Stimulated activated CD8-positive, alpha-beta memory T cell treated with anti-CD3 and anti-CD28 coated beads, Interleukin-7, amount 100 ng/mL, for 1 hour (primary cell): ENCODE measurements at places on chromosomes 7 and 10.

DNA sequence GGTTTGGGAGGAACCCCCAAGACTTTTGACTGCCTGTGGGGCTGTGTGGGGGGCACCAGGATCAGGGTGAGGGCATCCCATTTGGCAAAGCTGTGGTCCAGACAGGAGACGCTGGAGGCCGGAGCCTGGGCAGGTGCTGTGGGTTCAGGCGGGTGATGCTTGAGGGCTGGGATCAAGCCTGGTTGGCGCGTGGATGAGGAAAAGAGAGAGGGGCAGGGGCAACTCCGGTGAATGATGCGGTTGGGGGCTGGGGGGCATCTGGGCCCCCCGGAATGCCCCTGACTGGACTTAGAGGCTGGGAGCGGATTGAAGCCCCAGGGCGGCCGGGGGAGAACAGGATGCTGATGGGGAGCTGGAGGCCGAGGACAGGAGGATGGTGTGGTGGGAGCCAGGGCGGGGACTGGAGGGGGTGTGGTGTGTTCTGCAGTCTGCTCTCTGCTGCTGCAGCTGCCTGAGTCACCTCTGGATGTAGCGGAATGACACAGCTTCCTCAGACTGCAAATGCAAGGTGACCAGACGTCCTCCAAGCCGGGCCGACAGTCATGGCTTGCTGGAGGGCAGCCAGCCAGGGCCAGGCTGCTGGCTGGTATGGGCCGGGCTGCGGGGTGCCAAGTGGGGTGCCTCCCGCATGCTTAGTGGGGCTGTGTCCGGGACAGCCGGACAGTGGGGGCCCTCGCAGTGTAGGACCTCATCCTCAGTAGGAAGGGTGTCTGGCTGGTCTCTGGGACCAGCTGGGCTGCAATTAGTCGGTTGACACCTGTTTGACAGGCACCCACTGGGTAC lies 3.2 kb downstream of the MAFK start:
- DNase-seq: no peak

DNA sequence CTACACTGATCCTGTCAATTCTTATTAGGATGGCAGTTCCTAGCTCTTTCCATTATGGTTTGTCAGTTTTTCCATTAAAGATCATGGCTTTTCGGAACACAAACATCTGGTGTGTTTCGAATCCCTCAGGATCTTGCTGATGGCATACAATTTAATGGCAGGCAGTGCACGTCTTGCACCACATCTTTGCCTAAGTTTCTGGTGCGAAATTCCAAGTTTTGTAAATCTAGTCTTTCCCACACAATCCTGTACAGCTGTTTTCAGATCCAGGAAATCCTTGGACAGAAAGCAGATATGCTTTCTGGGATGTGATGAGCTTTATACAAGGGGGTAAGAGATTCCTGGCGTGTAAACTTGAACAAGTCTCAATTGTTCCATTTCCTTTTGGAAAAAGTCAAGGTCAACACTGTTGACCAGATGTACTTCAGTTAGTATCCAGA lies 224.3 kb upstream of the PHYHIPL start:
- no peak for DNase-seq

GRCh38 chr10:29130190-29130673 lies 158.6 kb upstream of the LYZL1 start:
- no peak for DNase-seq

- no peak for DNase-seq
Measured at GRCh38 chr7:40700653-40701421, 566.0 kb downstream of the SUGCT start.

DNA sequence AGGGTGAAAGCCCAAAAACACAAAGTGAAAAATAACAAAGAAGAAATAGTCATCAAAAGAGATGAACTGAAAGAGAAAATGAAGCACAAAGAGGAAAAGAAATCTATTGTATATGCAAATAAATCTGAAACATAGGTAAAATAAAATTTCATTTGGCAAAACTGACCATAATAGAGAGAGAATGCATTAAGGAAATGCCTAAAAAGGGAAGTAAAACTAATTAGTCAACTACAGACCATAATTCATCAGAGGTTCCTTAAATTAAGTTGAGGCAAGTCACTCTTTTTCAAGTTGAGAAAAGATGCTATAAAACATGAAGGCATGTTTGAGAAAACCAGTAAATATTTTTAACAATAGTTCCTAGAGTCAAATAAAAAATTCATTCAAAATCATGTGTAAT lies 233.3 kb downstream of the LRRN3 start:
- DNase-seq: no peak

DNA sequence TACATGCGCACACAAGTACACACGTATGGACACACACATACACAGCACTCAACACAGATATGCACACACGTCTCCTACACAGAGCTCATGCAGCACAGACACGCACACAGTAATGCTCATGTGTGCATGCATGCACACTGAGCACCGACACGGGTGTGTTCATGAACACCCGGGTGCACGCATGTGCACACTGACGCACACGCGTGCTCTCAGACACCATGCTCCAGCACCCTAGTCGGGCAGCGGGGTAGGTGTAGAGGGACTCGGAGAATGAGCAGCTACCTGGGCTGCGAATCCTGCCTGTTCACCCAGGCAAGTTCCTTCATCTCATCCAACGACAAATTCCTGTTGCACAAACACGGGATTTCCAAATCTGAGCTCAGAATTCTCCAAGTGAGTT lies 184.7 kb downstream of the MAD1L1 start:
- no peak for DNase-seq

GRCh38 chr10:14244147-14244546 lies 86.6 kb downstream of the FRMD4A start:
- DNase-seq: no peak

- no peak for DNase-seq
Measured at GRCh38 chr10:113175756-113176651, 226.0 kb downstream of the TCF7L2 start.

GRCh38 chr7:134298902-134299683 lies 17.6 kb downstream of the SLC35B4 start:
- no peak for DNase-seq

DNA sequence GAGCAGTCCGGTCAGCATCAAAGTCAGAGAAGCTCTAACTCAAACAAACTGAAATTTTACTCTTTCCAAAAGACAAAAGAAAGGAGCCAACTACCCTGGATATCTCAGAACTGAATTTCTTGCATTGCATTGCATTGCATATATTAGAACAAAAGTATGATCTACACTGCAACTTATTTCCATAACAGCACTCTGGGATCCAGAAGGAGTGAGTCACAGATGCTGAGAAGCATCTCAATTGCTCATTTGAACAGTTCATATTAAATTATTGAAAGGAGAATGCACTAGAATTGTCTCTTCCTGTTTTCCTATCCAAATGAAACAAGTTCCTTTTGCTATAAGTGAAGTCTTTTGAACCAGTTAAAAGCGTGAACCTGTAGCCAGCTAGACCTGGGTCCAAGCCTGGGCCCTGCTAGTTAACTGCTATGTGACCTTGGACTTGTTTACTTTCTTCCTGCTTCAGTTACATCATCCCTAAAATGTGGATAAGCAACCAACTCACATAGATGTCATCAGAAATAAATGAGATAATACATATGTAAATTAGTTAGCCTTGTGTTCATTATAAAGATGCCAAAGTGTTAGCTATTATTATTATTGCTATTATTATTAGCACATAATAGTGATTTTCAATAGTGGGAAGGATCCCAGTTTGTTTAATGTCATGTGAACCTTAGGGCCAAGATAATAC lies 184.1 kb downstream of the CREB5 start:
- DNase-seq: no peak

DNA sequence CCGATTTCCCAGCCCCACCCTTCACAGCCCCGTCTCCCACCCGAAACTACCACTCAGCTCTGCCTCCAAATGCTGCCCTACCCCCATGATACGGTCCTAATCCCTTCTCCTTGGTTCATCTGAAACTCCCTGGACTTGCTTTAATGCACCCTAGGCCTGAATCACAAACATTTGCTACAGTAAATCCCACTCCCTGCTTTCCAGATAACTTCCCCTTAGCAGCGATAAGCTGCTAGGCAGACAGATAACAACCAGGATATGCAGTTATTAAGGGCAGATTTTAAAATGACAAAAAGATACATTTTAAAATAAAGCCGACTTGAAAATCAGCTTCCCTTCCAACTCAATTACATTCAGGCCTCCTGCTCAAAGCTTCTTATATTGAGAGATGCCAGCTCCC lies 514.7 kb downstream of the GRID1 start:
- no peak for DNase-seq

- no peak for DNase-seq
Measured at GRCh38 chr10:33039181-33039580, 81.2 kb upstream of the ITGB1 start.

- no peak for DNase-seq
Measured at GRCh38 chr10:72066318-72067284, 21.8 kb downstream of the SPOCK2 start.

- DNase-seq: no peak
Measured at GRCh38 chr10:132808383-132809231, 22.7 kb upstream of the NKX6-2 start.

- DNase-seq: no peak
Measured at GRCh38 chr7:143485500-143485899, 7.8 kb downstream of the TAS2R41 start.

DNA sequence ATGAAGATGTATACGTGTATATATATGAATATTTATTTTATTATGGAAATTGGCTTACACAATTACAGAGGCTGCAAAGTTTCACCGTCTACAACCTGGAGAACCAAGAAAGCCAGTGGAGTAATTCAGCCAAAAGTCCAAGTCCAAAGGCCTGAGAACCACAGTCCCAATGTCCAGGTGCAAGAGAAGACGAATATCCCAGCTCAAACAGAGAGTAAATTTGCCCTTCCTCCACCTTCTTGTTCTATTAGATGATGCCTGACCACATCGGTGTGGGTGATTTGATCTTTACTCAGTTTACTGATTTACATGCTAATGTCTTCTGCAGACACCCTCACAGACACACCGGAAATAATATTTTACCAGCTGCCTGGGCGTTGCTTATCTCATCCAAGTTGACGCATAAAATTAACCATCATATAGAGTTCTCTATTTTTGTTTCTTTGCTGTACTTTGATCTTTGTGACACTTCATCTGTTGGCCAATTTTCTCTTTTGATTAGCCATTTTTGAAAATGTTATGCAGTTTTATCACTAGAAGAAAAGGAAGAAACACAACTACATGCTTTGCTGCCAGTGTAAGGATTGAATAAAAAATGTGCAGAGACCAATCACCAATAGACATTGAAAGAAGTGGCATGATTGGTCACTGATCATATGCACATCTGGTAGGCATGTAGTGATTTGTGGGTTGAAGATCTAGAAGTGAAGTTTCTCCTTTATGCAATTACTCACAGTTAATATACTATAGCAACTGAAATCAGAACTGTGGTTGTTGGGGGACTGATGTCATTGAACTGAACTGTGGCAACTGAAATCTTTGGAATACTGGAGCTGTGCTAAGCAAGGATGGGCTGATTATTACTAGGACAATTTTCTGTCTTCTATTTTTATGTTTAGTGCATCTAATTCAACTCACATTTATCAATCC lies 68.5 kb downstream of the EPDR1 start:
- DNase-seq: no peak

DNA sequence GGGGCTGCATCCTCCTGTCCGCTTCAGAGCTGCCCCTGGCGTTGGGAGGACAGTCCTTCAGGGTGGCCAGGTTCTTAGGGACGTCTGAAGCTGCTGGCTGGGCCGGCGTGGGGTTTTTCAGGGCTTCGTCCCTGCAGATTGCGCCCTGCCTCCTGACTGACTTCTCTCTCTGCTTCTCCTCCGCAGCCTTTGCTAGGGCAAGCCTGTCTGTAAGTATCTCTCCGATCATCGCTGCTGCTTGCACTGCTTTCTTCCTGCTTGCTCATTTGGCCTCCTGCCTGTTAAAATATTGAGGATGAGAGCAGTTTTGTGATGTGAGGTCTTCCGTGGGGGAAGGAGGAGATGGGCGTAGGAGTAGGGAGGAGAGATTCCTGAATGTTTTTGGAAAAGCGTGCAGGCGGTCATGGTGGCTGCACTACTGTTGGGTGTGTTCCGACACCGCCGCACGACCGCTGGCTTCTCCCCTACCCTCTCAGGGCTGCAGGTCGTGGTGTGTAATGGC lies 25.3 kb downstream of the PFKFB3 start:
- DNase-seq: no peak

GRCh38 chr7:107613948-107614347 lies 33.9 kb downstream of the BCAP29 start:
- DNase-seq: no peak

DNA sequence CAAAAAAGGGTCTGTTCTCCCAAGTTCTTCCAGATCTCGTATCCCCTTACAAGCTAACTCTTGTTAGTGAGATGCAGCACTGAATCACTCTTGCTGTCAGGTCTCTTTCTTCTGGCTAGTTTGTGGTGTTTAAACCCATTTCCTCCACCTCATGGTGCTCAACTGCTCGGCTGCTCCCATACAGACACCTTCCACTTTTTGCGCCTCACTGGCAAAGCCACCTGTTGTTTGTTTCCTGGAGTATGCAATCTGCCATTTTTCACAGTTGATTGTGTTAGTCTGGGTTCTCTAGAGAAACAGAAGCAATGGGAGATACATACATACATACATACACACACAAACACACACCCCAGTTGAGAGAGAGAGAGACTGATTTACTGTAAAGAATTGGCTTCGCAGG lies 124.4 kb upstream of the SP8 start:
- no peak for DNase-seq

- DNase-seq: no peak
Measured at GRCh38 chr10:28541717-28542365, 8.9 kb downstream of the WAC start.

DNA sequence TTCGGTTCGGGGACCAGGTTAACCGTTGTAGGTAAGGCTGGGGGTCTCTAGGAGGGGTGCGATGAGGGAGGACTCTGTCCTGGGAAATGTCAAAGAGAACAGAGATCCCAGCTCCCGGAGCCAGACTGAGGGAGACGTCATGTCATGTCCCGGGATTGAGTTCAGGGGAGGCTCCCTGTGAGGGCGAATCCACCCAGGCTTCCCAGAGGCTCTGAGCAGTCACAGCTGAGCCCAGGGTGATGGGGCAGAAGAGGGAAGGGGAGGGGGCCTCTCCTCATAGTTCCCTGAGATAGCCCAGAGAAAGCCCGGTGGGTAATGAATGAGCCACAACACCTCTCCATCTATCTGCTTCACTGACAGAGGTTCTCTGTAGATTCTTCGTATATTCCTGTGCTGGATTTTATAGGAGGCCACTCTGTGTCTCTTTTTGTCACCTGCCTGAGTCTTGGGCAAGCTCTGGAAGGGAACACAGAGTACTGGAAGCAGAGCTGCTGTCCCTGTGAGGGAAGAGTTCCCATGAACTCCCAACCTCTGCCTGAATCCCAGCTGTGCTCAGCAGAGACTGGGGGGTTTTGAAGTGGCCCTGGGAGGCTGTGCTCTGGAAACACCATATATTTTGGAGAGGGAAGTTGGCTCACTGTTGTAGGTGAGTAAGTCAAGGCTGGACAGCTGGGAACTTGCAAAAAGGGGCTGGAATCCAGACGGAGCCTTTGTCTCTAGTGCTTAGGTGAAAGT lies 16.4 kb downstream of the PRSS2 start:
- DNase-seq: no peak

DNA sequence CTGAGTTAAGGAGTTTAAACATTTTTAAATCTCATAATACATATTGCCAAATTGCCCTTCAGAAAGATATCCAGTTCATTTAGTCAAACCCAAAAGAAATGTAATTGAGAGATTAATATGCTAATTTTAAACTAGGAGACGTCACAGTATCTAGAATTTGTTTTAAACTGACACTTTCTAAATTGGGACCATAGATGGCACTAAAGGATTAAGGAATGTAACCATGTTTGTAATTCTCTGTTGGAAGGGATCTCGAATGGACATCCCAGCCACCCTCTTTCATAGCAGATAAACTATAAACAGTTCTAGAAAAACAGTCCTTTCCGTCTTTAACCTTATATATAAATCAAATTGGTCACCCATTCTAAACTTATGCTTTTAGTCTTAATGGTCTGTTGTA lies 30.0 kb upstream of the SAMD9L start:
- DNase-seq: no peak

GRCh38 chr7:98479318-98479717 lies 78.4 kb upstream of the BAIAP2L1 start:
- no peak for DNase-seq
